Osteocyte (in vitro differentiated cells): ENCODE measurements at places on chromosomes 7 and 10. TPM values are rescaled to one million over a fixed set of nuclear protein-coding genes. Genes with fewer than 3 reads are reported as not detected.

DNA sequence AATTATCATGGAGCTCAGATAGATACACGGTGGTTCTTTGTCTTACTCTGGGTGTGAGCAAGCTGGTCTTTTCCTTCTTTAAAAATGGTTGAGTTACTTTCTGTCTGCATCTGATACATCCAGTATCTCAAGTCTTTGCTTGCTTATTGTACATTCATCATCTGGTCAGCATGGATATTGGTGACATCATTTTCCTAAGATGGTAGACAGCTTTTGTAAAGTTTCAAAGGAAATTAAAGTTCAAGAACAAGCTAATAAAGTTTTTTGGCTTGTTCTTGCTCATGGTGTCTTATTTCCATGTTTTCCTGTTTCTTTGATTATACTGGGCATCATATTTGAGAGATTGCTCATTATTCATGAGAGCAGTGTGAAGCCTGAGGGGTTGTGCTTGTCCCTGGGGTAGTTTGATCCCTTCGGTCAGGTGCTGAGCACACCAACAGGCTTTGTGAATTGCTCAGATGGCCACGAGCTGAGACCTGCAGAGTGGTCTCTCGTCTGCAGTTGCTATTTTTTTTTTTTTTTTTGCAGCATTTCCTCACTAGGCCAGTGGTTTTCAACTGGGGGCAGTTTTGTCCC lies 38.5 kb downstream of the MGMT start:
- no peak for DNase-seq

DNA sequence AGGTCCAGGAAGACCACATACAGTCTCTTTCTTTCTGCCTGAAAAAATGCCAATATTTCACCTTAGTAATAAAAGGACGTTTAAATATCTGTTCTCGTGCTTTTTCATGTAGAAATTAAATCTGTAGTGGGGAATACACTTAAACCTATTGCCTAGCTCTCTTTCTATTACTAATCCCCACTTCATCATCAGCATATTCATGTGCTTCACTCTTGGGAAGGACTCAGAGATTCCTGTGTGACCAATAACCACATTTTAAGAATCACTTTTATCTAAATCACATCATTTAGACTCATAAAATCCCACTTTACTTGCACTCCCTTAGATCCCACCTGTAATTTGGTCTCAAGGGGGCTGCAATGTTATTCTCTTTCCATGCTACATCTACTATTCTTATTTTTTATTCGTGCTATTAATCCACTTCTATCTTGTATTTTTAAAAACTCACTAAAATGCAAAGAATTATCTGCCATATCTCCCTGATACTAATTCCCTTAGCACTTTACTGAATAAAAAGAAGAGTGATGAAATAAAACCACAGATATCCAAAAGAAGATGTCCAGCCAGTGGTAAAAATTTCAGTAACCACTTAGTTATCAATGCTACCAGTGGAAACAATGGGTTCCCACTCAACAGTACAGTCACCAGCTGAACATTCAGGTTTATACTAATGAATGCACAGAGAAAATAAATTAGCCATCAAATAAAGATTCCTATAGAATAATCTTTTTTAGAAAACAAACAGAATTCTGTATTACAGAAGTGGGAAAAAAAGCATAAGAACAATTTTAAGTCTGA lies 102.1 kb downstream of the PPP1R17 start:
- no peak for DNase-seq

GRCh38 chr10:119997429-119997828 lies 104.9 kb downstream of the SEC23IP start:
- no peak for DNase-seq

GRCh38 chr10:60597513-60597912 lies 180.8 kb upstream of the CDK1 start:
- DNase-seq = no peak

- DNase-seq = no peak
These were observed 64.8 kb downstream of the SORBS1 start for GRCh38 chr10:95496246-95496911.

- no peak for DNase-seq
These were observed 1260.3 kb downstream of the XPNPEP1 start for GRCh38 chr10:108662975-108663374.

DNA sequence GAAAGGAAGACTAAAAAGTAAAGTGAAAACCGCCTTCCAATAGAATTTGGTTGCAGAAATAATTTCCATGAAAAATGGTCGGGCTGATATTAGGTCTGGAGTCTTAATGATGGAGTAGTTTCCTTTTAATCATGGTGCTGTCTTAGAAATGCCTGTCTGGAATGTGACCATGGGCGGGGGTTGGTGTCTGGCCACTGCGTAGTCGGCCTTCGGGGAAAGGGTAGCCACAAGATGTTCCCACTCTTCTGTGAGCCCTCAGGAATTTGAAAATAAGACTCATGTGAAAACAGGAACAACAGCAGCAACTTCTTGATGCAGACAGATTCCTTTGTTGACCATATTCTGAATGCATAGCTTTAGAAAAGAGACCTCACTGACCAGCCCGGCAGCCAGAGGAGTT lies 176.8 kb downstream of the KIAA1217 start:
- DNase-seq = no peak

- no peak for DNase-seq
These were observed 2.5 kb upstream of the ZNF22 start for GRCh38 chr10:44998146-44998631.

GRCh38 chr10:132517951-132518521 lies 19.6 kb upstream of the INPP5A start:
- no peak for DNase-seq

- no peak for DNase-seq
These were observed 19.1 kb upstream of the KLF6 start for GRCh38 chr10:3803927-3804741.

GRCh38 chr7:9407816-9408215 lies 974.4 kb downstream of the NXPH1 start:
- DNase-seq = no peak

GRCh38 chr10:113438652-113439051 lies 114.2 kb upstream of the HABP2 start:
- DNase-seq = no peak

DNA sequence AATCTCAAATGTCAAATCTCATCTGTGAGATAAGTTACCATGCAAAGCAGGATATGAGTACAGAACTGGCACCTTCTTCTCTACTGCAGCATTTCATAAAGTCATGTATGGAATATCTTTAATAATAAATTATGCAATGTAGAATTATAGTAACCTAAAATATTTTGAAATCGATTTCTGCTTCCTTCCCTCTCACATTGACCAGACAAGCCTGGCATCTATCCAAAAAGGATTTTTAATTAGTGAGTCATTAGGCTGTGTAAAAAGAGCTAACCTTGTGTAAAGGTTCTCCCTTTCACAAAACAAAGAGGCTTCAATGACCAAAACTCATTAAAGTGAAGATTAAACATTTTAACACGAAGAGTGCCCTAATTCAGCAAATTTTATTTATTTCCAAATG lies 48.8 kb upstream of the EXOC6 start:
- DNase-seq = no peak

- DNase-seq = no peak
These were observed 90.6 kb downstream of the USP6NL start for GRCh38 chr10:11520892-11521291.

Gene NPC1L1
- not detected in 2 replicates for total RNA-seq

Gene ACTR3C
- not detected in 2 replicates for total RNA-seq

Gene TMEM178B
- 0.70 and 0.99 TPM in 2 replicates for total RNA-seq

Gene MRPL32
- total RNA-seq = 46.5 and 49.0 TPM in 2 replicates

Gene ANKRD61
- not detected in 2 replicates for total RNA-seq

Gene CRCP
- total RNA-seq = 25.8 and 26.5 TPM in 2 replicates

Gene HELLS
- total RNA-seq = 22.3 and 23.3 TPM in 2 replicates

Gene RALA
- total RNA-seq = 30.5 and 34.3 TPM in 2 replicates

Gene IL6
- total RNA-seq = not detected in 2 replicates

Gene JAKMIP3
- total RNA-seq = 0.64 and 0.65 TPM in 2 replicates

Gene FMC1
- total RNA-seq = 8.6 and 13.5 TPM in 2 replicates
